T-helper 9 cell (primary cell): ENCODE measurements at places on chromosomes 11 and 22.

DNA sequence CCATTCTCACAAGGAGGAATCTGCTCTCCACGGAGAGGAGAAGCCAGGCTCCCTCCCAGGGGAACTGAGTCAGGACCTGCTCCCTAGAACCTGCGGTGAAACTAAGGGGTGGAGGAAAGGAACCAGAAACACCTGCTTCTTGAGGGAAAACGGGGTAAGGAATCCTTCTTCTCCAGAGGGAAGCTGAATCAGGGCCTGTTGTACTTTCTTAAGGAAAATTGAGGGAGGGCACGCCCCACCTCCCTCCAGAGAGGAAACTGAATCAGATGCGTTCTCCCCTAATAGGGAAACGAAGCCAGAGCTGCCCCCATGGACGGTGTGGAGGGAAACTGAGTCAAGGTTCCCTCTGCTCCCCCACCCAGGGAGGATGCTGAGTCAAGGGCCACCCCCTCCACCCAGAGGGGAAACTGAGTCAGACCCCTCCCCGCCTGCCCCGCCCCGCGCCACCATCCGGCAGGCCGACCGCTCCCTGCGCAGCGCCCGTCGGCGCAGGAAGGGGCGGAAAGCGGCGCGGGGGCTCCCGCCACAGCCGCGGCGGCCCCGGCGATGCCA is 393 bp downstream of the RELA start:
- no peak for DNase-seq

DNA sequence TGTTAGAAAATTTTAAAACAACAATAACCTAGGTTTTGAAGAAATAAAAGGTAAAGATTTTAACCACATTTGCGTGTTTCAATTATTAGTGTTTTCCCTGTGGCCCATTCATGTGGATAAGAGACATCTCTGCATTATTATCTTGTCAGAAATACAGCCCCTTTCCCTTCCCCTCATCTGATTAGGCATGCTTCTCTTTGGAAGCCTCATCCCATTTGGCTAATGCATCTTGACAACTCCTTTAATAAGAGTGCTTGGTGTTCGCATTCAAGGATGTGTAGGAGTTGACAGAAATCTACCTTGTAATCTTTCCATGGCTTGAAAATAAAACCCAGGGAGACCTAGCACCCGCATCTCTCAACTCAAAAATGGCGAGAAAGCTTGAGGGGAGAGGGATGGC is 635.5 kb downstream of the NTM start:
- no peak for DNase-seq

- DNase-seq = no peak
Measured at GRCh38 chr11:74641289-74641688, 48.9 kb downstream of the POLD3 start.

DNA sequence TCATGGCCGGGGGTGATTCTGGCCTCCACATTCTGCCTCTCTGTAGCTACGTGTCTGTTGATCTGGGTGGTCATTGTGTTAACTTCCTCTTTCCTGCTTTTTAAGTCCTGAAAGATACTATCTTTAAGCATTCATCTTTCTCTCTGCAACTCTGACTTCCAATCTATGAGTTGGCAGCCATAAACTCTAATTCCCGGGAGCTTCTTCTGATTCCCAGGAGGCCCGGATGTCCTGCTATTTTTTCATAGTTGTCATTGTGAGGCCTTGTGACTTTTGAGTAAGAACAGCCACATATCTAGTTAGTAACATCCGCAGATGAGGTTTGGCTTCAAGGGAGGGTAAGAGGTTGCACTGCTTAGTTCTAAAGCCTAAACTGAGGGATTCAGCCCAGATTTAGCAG is 107.8 kb downstream of the SYN3 start:
- DNase-seq = no peak

DNA sequence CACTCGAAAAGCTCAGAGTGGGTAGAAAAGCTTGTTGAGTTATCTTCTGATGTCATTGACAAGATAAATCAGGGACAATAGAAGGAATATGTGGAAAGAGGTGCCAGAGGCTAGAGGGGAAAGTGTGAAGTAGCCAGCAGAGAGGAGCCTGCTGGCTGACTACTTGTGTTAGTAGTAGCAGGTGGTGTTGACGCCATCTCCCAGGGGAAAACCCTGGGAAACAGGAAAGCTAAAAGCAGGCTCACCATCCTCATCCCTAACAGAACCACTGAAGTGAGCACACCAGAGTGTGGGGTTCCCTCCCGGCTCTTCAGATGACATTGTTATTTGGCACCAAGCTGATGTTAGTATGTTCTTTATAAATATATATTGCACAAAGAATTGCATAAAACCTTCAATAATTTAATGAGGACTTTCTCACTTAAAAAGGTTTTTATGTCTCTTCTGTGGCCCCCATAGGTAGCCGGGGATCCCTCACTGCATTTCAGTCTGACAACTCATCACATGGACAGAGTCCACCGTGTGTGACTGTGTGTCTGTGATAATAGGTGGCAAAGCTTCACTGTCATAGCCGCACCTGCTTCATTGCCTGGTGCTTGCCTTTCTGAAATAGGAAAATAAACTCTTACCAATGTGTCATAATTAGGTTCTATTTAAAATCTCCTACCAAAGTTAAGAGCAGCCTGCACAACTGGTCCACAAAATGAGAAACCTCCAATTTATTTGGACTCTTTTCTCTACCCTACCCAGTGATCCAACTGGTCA is 63.2 kb upstream of the TOP3B start:
- no peak for DNase-seq

DNA sequence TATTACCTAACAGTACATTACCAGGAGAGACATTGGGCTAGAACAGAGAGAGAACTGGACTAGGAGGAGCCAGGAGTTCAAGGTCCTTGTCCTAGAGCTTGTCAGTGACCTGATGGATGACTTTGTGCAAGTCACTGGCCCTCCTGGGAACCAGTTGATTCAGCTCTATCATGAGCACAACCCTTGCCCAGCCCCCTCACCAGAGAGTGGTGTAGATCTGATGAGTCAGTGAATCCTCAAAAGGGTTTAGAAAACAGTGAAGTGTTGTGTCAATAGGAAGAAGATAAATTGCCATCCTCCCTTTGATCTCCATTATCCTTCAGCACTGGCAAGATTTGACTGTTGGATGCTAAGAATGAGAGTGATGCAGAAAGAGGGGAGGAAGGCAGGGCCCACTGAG is 24.3 kb downstream of the NEU3 start:
- no peak for DNase-seq

DNA sequence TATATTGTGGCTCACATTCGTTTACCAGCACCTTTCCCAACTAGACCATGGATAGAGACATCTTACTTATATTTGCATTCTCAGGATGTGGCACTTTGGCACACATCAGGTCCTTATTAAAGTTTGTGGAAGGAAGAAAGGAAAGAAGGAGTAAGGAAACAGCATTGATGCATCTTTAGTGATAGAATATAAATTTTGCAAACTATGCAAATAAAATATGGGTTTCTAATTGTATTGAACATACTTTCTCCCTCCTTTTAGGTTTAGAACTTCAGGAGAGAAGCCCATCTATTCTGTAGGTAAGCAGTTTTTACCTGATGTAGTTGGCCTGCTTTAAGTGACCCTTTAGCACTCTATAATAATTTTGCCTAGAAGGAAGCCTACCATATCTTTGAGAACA is 20.4 kb downstream of the MRPL48 start:
- no peak for DNase-seq

- no peak for DNase-seq
Measured at GRCh38 chr22:37616201-37617083, 7.8 kb downstream of the GGA1 start.

- DNase-seq = no peak
Measured at GRCh38 chr11:82987997-82988396, 83.7 kb downstream of the RAB30 start.

DNA sequence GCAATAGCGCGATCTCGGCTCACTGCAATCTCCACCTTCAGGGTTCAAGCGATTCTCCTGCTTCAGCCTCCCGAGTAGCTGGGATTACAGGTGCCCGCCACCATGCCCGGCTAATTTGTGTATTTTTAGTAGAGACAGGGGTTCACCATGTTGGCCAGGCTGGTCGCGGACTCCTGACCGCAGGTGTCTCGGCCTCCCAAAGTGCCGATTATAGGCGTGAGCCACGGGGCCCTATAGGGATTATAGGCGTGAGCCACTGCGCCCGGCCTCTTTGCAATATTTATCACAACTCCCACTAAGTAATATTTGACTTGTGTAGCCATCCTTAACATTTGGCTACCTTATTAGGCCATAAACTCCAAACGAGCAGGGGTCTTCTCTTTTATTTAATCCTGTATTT is 879 bp upstream of the CUL5 start:
- no peak for DNase-seq

DNA sequence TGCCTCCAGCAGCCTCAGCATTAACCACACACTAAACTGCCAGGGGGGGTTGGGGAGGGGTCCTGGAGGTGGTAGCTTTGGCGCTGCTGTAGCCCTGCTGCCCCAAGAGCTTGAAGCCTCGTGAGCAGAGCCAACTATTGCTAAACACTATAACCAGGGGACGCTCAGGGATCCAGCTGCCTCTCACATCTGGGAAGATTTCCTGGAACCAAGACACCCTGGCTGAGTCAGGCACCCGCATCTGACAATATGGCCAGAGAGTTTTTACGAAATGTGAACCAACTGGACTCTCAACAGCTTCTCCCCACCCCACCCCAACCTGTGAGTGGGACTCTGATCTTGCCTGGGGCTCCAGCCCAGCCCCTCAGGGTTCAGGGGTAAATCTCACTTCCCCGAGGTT is 14.3 kb downstream of the C1QTNF6 start:
- no peak for DNase-seq

DNA sequence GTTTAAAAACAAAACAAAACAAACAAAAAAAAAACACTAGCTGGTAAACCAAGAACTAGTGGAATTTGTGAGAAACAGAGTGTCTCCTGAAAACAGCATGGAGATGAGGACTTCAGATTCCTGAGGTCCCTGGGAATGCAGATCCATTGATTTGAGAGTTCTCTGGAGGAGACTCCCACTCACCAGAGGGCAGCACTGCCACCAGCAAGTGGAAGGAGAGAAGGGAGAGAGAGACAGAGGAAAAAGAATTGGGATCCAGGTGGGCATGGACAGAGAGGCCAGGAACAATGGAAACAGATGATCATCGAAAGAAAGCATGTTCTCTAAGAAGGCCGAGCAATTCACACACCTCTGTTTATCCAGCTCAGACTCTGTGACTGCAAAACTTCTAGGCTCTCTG is 31.8 kb downstream of the ETS1 start:
- DNase-seq = no peak

DNA sequence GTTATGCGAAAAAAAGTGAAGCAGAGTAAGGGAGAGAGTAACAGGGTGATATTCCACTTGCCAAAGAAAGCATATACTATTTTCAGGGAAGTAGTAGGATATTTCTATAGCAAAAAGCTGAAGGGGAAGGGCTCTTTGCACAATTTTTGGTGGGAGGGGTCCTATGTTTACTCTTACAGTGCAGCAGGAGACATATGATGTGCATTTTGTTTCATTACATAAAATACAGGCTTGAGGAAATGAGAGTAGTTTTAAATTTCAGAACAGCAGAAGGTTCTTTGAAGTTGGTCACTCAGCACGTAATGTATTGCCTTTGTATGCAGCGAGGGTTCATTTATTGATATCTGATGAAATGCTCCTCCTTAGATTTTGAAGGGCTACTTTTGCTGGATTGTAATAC is 3.1 kb upstream of the PIK3IP1 start:
- no peak for DNase-seq

DNA sequence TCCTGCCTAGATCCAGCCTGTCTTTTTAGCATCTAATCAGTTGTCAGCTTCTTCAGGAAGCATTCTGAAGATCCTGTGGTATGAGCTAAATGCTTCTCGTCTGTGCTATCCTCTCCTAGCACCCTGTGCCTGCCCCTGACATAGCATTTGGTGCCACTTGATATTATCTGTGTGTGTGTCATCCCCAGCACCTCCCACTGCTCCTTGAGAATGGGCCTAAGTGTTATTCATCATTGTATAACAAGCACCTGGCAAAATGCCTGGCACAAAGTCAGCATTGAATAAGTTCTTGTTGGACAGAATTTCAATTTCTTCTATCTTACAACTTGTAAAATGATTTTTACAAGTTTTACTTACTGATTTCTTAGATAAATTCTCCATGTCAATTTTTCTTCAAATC is 28.1 kb upstream of the OLFML1 start:
- no peak for DNase-seq

- DNase-seq = no peak
Measured at GRCh38 chr22:26464312-26464711, 19.3 kb downstream of the HPS4 start.

DNA sequence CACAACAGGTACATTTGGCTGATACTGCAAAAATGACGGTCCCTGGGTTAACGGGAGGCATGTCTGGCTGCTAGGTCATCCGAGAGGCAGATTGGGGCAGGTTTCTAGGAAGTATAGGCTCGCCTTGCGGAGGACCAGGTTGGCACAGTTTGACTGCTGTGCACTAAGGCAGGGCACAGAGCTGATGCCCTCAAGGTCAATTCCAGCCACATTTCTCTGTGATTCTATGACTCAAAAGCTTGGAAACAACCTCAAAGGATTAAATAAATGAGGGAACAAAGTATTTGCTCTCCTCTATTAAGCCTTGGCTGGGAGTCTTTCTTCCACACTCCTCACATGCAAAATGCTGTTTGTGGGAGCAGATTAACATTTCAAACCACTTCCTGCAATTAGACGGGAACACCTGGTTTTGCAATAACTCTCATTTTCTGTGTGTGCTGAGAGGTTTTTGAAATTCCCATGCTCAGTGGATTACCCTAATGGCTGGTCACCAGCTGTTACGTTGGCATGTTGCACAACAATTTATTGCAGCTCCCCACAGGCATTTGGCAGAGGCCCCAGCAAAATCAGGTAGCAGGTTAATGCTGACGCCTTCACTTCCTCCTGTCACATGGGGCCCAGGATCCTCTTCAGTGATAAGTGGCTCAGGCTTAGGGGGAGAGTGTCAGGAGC is 61.0 kb upstream of the PLET1 start:
- no peak for DNase-seq

DNA sequence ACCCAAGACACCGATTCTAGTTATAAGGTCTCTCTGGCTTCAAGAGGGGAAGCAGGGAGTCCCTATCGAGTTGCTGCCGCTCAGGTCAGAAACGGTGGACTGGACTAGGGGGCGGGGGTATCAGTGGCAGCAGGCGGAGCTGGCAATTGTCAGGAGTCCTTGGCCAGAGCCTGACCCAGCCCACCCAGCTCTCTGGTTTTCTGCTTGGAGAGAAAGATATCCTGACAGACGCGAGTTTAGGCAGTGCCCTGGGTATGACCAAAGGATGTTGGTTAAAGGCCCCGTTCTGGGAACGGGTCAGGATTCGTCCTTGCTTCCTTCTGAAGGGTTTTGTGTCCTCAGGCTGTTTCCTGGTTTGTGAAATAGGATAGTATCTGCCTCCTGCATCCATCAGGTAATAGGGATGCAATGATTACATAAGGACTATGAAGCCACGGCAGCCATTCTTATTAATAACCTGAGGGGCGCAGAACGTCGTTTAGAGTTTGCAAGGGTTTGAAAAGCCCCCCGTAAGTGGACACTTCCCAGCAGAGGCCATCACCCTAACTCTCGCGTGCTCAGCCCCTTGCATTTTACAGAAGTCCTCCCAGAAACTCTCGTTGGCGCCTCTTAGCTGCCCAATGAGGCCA is 700 bp upstream of the DEPDC5 start:
- DNase-seq = no peak

- no peak for DNase-seq
Measured at GRCh38 chr11:86698639-86699038, 26.2 kb upstream of the ME3 start.
